ENCODE measurements at places on chromosomes 2 and 18.

- no peak for DNase-seq
Measured at GRCh38 chr2:235964787-235965390, 203.3 kb downstream of the GBX2 start.

- DNase-seq = peak; percentile 12
Measured at GRCh38 chr2:162677476-162677875, 161.1 kb downstream of the KCNH7 start.

- no peak for DNase-seq
Measured at GRCh38 chr18:36627637-36628036, 201.2 kb downstream of the TPGS2 start.

DNA sequence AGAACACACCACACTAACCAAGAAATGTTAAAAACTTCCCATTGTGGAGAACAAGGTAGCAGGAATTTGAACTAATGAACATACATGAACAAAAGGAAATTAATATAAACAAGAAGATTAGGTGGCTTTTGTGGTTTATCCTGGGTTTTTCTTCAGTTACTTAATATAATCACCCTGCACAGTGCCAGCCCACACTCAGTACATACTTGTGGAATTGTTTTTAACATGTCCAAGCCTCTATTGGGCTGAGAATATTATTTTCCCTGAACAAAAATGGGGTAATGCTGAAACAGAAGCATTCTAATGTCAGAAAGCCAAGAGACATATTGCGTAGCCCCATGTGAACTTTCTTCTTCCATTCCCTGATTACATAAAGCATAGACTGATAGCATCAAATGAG, 202.8 kb downstream of the DNER start:
- DNase-seq = no peak

DNA sequence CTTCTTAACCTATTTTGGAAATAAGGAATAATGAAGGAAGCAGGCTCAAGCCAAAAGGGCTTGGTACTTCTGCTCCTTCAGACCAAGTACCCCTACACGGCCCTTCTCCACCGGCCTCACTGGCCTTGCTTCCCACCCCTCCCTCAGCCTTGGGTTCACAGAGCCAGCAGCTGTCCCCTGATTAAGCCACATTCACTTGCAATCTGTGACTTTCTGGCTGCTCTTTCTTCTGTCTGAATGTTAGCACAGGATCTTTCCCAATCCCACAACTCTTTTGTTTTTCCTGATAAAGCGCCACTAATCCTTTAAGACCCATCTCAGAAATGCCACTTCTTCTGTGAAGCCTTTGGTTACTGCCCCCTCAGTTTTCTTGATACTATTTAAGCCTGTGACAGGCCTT, 52.4 kb downstream of the REEP1 start:
- no peak for DNase-seq

GRCh38 chr2:225112362-225113126, 70.3 kb upstream of the DOCK10 start:
- DNase-seq = no peak

- no peak for DNase-seq
Measured at GRCh38 chr2:121218386-121218938, 66.5 kb downstream of the TFCP2L1 start.

GRCh38 chr2:134281815-134282419, 28.0 kb downstream of the MGAT5 start:
- DNase-seq = no peak

DNA sequence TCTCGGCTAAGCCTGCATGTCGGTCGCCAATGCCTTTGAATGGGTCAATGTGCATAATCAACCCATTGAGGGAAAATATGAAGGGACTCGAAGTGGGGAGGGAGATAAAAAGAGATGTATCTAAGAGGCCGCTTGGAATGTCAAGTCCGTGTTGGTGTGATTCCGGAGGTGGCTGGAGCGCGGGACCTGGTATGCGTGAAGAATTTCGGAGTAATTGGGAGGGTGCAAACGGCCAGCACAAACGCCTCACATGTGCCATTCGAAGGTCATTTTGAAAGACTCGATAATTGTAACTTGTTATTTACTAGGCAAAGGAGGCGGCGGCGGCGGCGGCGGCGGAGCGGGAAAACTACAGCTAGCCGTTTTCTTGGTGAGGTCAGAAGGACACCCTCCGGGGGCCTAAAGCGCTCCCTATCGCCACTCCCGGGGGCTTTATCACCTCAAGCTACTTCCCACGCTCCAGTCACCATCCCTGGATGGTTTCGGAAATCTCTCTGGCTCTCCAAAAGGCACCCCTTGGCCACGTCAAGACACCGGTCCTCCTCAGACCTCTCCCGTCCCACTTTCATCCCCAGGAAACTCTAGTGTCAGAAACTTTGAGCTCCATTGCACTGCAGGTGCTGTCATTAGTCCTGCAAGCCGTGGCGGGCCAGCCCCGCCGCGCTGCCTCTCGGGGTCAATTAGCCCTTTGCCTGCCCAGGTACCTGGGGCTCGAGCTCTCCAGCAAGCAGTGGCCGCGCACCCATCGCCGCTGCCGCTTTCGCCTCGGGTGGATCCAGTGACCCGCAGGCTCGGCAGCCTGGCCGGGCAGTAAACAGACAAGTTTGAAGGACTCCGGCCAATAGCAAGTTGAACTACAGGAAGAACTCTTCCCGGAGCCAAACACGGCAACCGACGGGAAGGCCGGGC, 1.5 kb downstream of the ERBB4 start:
- no peak for DNase-seq

DNA sequence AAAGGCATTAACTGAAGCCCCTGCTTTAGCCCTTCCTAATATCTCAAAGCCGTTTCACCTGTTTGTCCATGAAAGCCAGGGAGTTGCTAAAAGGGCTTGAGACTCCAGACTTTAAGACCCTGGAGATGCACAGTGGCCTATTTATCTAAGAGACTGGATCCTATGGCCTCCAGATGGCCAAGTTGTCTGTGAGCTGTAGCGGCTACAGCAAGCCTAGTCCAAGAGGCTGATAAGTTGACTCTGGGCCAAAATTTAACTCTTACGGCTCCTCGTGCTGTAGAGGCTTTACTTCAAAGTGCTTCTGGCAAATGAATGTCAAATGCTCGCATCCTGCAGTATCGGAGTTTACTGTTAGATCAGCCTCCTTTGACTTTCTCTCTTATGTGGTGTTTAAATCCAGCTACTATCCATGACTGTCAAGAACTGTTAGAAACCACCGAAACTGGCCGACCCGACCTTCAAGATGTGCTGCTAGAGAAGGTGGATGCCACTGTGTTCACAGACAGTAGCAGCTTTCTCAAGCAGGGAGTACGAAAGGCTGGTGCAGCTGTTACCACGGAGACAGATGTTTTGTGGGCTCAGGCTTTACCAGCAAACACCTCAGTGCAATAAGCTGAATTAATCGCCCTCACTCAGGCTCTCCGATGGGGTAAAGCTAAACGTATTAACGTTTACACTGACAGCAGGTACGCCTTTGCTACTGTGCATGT, 336.7 kb upstream of the CNTNAP5 start:
- no peak for DNase-seq

DNA sequence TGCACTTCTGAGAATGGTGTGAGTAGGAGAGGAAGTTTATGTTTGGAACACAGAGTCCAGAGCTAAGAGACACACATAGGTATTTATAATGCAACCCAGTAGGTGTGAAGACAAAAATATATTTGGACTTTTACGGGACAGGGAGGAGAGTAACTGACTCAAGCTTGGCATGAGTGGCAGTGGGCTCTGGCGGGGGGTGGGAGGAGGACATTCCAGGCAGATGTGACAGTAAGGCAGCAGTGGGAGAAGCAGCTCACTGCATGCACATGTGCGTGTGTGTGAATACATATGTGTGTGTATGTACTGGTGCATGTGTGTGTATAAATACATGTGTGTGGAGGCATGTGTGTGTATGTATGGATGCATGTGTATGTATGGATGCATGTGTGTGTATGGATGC, 51.4 kb downstream of the DCDC2C start:
- DNase-seq = no peak

DNA sequence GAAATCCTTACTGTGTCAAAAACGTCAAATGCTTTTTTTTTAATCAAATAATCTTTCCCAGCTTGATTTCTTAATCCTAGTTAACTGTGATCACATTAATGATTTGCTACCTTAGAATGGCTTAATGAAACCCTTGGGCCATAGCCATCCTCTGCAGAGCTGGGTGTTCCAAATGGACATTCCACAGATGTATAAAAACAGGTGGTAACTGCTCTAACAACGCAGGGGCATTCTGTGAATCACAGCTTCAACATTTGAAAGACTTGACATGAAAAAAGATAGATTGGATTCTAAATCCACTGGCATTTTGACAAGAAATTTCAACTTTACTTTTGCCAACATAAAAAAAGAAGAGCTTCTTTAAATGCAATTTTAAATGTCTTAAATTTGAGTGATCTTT, 69.8 kb upstream of the RASGRP3 start:
- no peak for DNase-seq

DNA sequence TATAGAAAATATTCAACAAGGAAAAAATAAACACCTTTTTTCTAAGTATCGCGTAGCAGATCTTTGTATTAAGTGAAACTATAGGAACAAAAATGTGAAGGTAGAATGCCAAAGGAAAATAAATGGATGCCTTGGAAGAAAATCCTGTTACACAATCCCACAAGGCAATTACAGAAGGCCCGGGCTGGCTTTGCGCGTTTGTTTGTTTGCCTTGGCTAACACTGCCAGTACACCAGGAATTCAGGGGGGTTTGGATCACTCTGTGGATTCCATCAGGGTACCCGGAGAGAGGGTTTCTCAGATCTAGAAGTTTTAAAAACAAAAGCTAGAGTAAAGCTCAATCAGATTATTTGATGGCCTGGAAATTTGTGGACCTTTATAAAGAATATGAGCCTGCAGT, 478.3 kb downstream of the FBXO15 start:
- DNase-seq = no peak

- DNase-seq = no peak
Measured at GRCh38 chr2:88857951-88858411, 166.5 kb downstream of the RPIA start.

GRCh38 chr2:157748371-157749142, 119.9 kb upstream of the ACVR1C start:
- DNase-seq = peak; percentile 52

DNA sequence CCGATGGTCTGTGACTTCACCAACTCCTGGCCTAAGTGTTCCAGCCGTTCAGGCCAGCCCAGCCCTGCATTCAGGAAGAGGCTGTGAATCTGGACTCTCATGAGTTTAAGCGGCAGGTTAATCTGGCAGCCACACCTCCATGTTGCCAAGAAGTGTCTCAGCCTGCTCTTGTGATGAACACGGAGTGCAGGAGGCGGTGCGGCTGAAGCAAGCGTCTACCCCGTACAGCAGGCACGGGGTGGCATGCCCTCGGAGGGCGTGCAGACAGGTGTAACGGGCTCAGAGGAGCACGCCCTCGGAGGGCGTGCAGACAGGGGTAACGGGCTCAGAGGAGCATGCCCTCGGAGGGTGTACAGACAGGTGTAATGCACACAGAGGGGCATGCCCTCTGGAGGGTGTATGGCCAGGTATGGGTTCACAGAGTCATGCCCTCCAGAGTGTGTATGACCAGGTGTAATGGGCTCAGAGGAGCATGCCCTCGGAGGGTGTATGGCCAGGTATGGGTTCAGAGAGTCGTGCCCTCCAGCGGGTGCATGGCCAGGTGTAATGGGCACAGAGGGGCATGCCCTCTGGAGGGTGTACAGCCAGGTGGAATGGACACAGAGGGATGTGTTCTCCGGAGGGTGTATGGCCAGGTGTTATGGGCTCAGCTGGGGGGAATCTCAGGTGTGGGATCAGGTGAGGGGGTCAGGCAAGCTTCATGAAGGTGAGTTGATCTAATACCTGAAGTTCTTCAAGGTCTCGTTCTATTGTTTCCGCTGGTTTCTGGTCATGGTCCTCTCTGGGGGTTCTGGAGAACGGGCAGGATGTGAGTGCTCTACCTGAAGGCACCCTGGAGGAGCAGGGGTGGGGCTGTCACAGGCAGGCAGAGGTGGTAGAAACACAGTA, 22.6 kb downstream of the CROCC2 start:
- no peak for DNase-seq

GRCh38 chr2:202317080-202317857, 51.7 kb downstream of the NOP58 start:
- peak; percentile 87 for DNase-seq

- peak; percentile 60 for DNase-seq
Measured at GRCh38 chr18:58221060-58221725, 177.2 kb downstream of the NEDD4L start.

- no peak for DNase-seq
Measured at GRCh38 chr2:76684756-76685155, 837.4 kb downstream of the LRRTM4 start.

- DNase-seq = no peak
Measured at GRCh38 chr2:192887337-192887736, 692.6 kb upstream of the TMEFF2 start.

DNA sequence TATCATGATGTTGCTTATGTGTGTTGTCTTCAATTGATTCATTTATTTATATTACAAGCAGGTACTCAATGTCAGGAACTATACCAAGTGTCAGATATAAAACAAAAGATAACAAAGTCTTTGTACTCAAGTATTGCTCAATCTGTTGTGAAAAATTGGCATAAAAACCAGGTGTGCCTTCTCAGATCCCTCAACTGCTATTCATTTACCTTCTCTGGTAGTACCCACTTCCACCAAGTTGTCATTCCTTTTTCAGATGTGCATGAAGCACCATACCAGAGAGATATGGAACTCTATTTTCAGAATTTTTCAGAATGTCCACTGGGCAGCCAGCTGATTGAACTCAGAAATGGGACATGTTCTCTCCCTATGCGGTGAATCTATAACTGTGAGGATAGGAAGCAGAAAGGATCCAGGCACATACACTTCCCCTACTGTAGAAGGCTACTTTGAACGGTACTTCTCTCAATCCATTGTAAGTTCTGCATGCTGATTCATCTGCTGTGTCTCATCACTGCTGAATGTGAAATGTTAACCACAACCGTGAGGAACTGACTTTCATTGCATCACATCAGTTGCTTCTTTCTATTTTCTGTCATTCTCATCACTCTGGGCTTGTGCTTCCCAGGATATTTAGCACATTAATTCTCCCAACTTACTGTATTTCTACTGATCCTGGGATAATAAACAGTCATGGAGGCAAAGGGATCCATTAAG, 1621.3 kb downstream of the SUCLG1 start:
- DNase-seq = peak; percentile 94

DNA sequence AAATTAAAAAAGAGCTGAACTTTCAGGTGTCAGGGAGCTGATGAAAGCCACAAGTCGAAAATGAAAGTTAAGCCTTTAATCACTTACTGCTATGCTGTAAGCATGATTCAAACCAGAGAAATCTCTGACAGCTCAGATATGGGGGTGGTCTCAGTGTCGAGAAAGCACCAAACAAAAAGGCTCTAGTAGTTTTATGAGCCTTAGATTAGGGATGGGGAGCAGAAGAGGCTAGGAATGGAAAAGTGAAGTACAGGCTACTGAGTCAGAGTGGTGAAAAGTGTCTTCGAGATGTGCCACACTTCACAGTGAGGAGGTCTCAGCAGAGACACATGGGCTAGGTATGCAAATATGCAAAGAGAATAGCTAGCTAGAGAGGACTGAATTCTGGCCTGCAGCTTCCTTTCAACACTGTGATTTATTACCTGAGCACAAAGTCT, 482.2 kb downstream of the SPAG16 start:
- DNase-seq = no peak

- DNase-seq = no peak
Measured at GRCh38 chr2:57907411-57907810, 139.2 kb upstream of the VRK2 start.

All from fibroblast of skin of back (primary cell).